ENCODE measurements at places on chromosomes 6 and 20. TPM values are rescaled to one million over a fixed set of nuclear protein-coding genes. Genes with fewer than 3 reads are reported as not detected.

DNA sequence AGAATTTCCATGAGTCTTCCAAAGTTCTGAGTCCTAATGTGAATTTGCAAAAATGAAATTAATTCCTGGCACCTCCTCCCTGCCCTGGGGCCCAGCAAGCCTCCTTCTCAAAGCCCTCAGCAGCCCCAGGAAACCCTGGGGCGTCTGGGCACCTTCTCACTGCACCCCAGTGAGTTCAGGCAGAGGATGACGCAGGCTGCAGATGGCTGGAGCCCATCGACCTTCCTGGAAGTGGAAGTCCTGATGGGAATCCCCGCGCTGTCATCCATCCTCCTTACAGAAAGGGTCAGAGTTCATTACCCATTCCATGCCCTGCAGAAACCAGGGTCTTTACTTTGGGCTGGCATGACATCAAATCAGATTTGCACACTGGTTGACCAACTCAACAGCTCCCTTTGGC is 31.6 kb downstream of the DLL1 start:
- DNase-seq: no peak

DNA sequence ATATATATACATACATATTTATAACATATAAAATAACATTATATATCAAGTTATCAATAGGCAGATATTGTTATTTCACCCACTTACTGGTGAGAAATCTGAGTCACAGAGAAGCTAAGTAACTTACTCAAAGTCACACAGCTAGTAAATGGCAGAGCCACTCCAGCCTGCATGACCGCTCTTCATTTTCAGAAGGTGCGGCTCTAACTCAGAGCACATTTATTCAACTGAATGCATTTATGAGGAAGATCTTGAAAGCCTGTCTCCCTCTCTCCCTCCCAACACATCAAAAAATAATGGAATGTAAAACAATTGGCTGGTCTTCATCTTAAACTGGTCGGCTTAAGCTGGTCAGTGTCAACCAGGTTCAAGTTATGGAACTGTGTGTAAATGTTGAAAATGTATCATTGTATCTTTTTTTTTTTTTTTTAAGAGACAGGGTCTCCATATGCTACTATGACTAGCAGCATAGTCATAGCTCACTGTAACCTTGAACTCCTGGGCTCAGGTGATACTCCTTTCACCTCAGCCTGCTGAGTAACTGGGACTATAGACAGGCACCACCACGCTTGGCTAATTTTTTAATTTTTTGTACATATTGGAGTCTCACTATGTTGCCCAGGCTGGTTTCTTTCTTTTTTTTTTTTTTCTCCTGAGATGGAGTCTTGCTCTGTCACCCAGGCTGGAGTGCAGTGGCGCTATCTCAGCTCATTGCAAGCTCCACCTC is 70.7 kb upstream of the NCOA3 start:
- no peak for DNase-seq

DNA sequence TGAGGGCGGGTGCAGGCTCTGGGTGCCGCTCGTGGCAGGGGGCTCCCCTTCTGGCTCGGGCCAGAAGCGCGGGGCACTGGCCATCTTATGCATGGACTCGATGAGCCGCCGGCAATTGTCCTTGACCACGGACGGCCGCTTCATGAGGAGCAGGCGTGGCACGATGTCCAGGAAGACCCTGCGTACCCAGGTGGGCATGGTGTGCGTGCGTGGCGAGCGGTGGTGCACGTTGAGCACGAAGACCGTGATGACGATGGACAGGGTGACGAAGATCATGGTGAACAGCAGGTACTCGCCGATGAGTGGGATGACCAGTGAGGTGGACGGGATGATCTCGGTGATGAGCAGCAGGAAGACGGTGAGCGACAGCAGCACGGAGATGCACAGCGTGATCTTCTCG is 11.0 kb downstream of the CHRNA4 start:
- no peak for DNase-seq

DNA sequence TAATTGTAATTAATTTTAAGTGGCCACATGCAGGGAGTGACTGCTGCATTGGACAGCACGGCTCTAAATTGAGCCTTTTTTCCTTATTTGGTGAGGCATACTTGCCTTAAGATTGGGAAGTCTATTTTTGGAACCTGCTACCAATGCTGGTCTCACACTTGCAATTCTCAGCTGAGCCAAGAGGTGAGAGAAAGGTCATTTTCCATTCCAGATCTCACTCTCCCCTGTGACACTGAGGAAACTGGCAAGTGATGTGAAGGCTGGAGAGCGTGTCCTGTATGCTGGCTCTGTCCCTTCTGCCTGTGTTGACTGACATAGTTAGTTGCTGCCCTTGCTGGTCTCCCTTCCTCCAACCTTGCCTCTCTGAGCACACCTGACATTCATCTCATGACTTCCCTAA is 735 bp upstream of the MOG start:
- no peak for DNase-seq

Gene TTK
- polyA plus RNA-seq: 20.7 TPM

Gene NUP43
- polyA plus RNA-seq: 46.5 TPM

Gene BNIP5
- 0.16 TPM for polyA plus RNA-seq
